ENCODE measurements at places on chromosomes 1 and 21.
A peak's percentile ranks its signal among the peaks of the same experiment; 100 is the strongest.

DNA sequence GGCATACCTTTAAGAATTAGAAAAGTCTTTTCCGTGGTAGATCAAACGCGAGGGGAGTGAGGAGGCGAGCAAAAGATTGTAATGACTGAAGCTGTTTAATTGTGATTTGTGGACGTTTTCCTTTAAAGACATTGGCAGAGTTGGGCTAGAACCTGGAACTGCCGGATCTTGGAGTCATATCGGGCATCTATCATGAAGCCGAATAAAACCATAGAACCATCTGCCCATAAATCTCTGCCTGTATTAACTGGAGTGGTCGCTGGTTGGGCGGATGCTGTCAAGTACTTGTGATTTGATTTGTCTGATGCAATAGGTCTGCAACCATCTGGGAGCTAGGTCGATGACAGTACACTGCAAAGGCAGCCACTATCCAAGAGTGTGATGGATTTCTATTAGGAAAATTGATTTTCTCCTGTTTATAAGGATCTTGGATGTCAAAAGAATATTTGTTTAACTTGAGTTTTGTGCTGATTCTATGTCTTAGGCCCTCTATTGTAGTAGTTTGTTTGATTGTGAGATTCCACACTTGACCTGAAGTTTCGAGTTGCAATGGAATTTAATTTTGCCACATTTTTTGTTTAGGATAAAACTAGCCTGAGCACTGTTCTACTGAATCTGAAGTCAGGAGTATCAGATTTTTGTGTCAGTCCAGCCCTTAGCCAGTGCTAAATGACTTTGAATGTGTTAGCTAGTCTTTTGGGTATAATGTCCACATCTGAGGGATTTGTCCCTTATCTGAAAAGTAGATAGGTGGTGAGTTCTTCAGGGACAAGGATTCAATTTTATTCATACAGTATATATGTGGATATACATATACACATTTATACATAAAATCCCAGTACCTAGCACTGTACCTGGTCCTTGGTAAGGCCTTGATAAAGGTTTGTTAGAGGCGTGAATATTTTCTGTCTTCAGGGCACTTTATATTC, 1.2 kb downstream of the SARS1 start:
- no peak for DNase-seq

- no peak for DNase-seq
Observed at GRCh38 chr1:184004935-184005334, 32.6 kb downstream of the COLGALT2 start.

DNA sequence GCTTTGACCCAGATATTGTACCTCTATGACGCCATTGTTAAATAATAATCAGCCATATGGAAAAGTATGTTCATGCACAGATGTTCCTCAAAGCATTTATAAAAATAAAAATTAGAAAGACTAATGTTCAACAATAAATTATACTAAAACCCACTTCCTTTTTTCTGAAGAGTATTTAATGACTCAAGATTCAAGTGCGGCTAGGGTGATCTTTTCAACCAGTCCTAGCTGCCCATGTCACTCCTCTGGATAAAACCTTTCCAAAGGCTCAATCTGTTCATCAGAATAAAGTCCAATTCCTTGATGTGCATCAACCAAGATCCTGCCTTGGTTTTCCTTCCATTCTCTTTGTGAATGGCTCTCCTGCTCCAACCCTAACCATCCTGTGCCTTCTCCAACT, 292.0 kb downstream of the VAV3 start:
- no peak for DNase-seq

DNA sequence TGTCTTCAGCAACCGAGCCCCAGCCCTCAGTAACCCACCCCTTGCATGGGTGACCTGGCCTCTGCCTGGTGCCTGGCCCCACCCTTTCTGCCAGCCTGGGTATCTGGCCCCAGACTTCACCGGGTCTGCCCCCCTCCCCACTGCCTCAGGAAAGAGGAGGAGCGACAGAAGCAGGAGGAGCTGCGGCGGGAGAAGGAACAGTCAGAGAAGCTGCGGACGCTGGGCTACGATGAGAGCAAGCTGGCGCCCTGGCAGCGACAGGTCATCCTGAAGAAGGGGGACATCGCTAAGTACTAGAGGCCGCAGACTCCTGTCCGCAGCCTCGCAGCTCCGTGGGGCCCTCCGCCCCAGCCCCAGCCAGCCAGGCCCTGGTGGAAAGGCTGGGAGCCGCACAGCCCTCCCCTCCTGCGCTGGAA, 6.1 kb downstream of the TNFRSF25 start:
- no peak for DNase-seq

- DNase-seq = no peak
Observed at GRCh38 chr1:234779160-234779538, 169.2 kb upstream of the IRF2BP2 start.

DNA sequence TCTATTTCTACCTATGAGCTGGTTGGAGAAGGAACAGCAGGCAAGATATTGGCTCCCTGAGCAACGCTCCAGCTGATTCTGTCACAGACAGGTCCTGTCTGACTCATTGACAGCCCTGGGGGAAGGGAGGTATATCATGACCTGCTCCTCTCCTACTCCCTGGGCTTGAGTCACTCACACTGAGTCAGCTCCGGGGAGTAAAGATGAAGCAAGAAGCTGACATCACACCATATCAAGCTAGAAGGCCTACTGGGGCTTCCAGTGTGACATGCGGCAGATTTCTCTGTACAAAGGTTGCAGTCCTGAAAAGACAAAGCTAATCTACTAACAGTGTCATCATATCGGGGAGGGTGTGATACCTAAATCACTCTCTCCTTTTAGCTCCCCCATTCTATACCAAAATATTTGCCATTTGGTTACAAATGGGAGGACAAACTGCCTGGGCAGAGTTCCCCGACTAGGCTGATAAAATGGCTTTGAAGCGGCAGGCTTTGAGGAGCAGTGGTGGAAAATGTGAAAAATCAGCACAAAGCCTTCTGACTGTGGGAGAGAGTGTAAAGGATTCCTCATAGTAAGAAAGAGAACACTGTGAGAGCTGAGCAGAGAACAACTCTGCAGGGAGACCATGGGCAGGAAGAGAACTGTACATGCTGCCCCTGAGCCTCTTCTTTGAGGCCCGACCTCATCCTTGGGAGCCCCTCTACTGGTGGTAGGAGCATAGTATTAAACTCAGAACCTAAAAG, 15.5 kb downstream of the PI4KB start:
- DNase-seq = no peak

GRCh38 chr1:160797861-160798273, 1.9 kb downstream of the LY9 start:
- DNase-seq = peak; percentile 52

- no peak for DNase-seq
Observed at GRCh38 chr1:16999863-17000262, 11.9 kb downstream of the ATP13A2 start.

GRCh38 chr1:229640455-229640854, 14.4 kb downstream of the URB2 start:
- DNase-seq = no peak

DNA sequence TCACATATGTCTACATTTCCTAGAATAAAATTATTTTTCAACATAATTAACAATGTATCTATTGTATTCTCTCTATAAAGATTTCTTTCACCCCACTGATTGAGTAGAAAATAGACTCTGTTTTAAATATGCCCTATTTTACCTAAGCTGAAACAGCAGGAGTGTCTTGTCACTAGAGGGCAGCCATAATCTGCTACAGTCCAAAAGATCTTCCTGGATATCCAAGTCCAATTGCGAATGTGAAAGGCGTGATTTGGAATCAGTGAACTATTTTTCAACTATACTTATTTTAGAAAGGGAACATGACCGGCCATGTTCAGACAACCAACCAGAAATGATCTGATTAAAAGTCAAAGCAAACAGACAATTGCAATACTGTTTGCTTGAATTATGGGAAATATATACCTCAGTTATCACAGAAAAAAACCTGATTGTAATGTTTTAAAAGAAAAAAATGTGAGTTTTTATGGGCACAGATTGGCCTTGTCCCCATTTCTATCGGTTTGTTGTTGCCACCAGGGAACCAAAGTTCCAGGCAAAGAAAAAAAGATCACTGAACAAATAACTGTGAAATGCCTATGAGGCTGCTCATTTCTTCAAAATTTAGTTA, 1211.0 kb upstream of the ADGRL4 start:
- DNase-seq = no peak

DNA sequence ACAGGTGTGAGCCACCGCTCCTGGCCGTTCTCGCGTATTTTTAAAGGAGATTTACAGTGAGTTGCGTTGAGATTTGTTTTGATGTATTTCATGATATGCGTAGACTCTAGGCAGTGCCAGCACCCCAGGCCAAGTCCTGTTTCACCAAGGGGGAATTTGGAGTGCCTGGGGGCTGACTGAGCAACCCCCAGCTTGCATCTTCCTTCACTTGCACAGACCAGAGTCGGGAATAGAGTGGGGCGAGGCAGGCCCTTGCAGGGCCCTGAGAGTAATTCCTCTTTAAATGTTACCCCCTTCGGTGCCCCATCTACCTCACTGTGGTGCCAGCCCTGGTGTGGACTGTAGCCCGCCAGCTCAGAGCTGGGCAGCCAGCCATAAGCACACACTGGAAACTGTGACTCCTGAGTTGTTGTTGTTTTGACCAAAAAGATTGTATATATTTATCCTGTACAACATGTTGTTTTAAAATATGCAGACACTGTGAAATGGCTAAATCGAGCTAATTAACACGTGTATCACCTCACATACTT, 269.5 kb downstream of the NPHP4 start:
- DNase-seq = no peak

DNA sequence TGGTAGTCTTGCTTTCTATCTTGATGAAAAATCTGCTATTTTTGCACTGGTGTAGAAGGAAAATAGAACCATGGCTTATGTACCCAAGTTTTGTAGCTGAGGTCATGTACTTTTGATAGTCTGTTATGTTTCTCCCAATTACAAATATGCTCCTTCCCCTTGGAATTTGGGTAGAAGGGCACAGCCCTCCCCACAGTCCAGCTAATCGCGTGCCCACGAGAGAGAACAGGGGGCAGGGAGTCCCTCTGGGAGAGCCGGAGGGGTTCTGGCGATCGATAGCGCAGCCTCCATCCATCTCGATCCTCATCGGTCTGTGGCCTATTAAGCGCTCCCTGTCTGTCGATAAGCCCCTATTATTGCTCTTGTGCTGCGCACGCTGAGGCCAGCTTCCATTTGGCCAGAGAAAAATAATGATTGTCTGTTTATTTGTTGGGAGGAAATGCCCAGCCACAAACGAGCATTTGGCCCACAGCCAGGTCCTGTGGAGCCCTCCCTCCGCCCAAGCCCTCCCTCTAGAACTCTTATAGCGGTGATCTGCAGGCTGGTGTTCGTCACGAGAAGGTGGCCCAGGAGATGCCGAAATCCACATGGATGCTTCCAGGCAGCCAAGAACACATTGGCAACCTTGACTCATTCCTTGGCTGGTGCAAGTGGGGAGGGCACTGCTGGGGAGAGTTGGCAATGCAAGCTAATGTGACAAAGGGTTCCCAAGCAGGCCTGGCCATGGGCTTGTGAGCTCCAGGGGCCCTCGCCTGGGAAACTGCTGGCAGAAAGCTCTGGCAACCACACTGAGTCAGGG, 134.7 kb upstream of the TNR start:
- DNase-seq = no peak

DNA sequence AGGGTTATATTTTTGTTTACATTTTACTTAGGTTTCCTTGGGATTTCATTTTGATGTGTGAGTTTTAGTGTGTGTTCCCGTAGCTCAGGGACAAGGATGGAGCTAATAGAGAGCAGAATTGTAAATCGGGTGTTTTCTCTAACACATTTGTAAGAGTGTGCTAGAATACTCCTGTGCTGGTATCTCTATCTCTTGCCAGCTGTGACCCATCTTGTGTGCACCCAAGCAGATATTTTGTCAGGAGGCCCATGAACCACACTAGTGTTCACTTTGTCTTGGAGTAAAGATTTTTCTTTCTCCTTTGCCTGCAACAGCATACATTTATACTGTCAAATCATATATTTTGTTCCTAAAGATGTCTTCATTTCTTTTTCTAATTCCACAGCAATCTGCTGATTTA, 23.4 kb downstream of the KRTAP19-8 start:
- no peak for DNase-seq

- DNase-seq = no peak
Observed at GRCh38 chr1:67142931-67143330, 8.2 kb upstream of the C1orf141 start.

DNA sequence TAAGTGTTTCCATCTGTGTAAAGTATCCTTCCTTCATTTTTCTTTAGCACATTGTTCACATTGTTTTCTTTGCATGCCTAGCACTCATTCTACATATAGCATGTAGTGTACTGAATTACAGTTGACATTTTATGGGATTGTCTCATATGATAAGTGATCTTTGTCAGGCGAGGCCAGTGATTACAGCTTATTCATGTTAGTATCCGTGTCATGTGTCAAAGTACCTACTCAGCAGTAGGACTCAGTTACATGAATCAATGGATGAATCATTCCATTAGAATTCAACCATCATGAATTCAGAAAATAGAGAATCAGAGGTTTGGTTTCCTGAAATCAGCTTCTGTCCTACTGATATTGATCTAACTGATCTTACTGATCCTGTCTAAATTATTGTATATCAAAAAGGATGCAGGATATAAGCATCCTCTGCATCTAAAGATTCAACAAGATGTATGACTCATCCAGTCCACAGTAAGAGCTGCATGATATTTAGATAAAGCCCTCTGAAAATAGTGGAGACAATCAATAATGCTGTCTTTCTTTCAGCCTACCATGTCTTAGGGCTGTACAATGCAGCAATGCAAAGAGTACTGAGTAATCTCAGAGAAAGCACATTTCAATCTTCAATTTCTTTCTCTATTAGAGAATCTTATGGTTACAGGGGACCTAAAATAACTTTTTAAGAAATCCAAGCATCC, 20.7 kb upstream of the HRNR start:
- no peak for DNase-seq

DNA sequence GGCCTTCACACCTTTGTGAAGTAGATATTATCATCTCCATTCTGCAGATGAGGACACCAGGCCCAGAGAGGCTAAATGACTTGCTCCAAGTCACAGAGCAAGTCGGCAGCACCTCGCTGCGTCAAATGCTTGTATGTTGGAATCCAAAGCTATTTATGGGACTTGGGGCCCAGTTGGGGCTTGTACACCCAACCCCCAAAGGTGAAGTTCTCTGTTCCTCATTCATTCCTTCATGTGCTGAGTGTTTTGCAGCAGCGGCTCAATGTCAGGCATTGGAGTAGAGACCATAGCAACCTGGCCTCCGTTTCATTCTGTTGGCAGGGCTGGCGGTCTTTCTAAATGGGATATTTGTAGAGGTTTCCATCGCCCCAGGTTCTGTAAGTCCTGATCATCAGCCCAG, 113.4 kb upstream of the SLC25A33 start:
- DNase-seq = no peak
